ENCODE measurements at places on chromosomes 3 and 15.

GRCh38 chr3:38653685-38654537 is 4.4 kb upstream of the SCN5A start:
- no peak for DNase-seq

- no peak for DNase-seq
These were observed 191.1 kb downstream of the PLCH1 start for GRCh38 chr3:155553780-155554179.

- DNase-seq, result no peak
These were observed 102.2 kb upstream of the ARRDC4 start for GRCh38 chr15:97858296-97858695.

GRCh38 chr15:33242669-33243191 is 48.2 kb upstream of the FMN1 start:
- DNase-seq, result peak; percentile 31

GRCh38 chr3:195768831-195769303 is 42.9 kb downstream of the MUC4 start:
- no peak for DNase-seq

DNA sequence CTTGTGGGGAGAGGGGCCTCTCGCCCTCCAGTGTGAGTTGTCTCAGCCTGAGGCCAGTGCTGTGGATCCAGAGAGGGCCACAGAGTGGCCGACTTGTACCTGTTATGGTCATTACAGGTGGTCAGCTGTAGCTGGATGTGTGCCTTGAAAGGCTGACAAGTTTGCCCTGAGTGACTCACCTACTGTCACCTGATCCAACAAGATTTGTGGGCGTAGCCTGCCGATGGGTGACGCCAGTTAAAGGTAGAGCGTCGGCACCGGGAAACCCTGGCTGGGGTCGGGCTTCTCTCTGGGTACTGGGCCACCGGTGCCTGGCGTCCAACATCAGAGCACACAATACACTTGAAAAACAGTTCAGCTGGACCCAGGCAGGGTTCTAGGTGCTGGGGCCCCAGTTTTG is 2.8 kb upstream of the ISG20 start:
- DNase-seq, result no peak

DNA sequence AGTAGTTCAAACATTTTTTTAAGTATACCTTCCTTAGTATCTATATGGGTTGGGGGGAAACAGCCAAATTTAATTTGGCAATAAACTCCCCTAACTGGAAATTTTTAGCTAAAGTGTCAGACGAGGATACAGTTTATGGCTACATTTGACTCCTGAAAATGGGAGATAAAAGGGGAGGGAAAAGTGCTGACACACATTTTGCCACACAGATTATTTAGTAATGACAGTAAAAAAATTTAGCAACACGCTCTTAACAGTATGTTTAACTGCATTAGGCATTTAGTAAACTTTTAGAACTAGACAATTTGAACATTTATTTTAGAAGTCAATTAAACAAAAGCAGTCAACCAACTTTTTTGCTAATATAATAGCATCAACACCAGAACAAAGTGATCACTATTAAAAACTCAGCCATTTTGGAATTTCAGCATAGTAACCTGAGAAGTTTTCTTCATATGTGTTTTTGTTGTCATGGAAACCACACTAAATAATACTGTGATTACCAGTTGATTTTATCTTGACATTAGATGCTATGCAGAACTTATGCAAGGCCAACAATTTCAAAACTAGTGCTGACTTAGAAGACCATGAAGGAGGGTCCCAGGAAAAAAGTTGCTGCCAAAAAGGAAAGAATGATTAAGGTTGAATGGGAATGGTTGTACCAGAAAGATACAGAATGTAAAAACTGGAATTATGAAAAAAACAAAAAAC is 47.0 kb upstream of the TFG start:
- no peak for DNase-seq

GRCh38 chr3:181952929-181953328 is 241.2 kb downstream of the SOX2 start:
- no peak for DNase-seq

GRCh38 chr3:27628026-27628750 is 93.9 kb downstream of the EOMES start:
- peak; percentile 67 for DNase-seq

DNA sequence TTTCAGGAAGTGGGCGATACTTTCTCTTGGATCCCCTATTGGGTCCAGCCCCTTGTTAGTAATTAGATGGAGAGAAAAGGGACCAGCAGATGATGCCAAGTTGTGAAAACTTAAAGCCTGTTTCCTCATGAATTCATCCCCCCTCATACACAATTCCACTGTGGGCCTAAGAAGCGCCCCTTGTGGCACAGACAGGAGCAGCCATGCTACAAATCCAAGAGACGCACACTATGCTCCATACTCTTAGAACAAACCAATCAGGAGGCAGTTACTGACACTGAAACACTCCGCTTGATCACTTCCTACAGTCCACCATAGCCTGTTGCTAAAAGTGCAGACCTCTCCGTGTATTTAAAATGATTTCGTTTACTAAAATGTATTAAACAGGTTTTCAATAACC is 111.3 kb upstream of the ARRDC4 start:
- DNase-seq, result no peak

DNA sequence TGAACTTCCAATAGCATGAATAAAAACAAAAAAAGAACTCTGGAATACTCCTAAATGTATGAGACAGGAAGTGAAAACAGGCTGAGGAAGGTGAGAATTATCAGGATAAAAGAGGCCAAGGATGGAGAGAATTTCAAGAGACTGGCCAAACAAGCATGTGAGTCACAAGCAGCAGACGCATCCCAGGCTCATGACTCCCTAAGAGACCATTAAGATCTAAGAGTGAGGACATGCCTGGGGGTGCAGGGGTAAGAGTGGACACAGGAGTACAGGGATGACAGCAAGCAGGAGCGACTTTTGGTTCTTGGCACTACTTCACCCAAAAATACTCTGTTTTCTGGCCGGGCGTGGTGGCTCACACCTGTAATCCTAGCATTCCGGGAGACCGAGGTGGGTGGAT is 7.1 kb downstream of the SCAMP2 start:
- peak; percentile 30 for DNase-seq

DNA sequence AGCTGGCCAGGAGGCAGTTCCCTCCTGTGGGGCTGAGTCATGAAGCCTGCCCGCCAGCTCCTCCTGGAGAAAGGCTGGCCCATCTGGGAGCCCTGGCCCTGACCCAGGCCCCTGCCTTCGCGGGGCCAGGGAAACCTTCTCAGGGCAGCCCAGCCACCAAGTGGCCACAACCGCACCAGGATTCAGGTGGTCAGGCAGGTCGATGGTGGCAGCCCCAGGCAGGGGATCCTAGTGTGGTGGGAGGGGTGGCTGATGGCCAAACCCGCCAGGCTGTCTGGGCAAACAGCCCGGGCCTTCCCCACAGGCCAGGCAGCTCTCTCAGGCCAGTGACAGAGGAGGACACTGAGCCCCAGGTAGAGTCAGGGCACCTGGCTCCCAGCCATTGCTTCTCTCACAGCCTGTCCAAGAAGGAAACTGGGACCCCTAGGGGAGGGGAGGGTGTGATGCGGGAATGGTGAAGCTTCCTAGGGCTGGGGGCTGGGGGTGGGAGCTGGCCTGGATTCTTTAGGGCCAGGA is 1.2 kb downstream of the TWF2 start:
- DNase-seq, result peak; percentile 87

GRCh38 chr15:96460106-96460505 is 129.6 kb downstream of the NR2F2 start:
- no peak for DNase-seq

DNA sequence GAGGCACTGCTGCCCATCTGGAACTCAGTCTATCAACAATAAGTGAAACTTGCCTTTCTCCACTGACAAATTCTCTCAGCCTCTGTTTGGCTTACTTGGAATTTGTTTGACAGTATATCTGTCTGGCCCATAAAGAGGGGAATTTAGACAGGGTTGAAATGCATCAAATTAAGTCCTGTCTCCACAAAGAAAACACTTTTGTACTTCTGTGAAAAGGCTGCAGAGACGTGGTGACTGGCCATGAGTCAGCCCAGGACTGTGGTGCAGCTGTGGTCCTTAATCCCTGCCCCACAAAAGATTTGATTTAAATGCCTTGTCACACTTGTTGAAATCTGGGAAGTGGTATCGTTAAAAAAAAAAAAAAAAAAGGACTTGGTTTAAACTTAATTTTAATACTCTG is 47.5 kb downstream of the RYR3 start:
- DNase-seq, result no peak

- no peak for DNase-seq
These were observed 201.2 kb downstream of the GOLGA6L6 start for GRCh38 chr15:20340331-20340811.

DNA sequence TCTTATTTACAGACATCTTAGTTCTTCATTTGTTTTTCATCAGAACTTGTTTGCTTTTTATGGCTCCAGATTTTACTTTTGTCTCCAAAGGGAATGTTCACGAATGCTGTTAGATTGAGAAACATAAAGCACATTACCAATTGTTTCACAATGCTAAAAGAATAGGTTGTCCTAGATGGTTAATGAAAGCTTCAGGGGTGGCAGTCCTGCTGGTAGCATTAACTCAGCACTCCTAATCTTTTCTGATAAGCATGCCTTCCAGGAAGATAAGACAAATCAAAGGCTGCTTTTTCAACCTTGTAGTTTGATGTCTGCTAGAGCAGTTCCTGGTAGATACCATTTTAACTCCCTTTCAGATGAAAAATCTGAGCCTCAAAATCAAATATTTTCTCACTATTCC is 619.4 kb downstream of the PYDC2 start:
- no peak for DNase-seq

- DNase-seq, result no peak
These were observed 23.8 kb downstream of the C3orf20 start for GRCh38 chr3:14698601-14699244.

GRCh38 chr3:99877031-99877579 is 59.4 kb downstream of the CMSS1 start:
- no peak for DNase-seq

GRCh38 chr3:193884652-193885051 is 251.3 kb upstream of the HES1 start:
- no peak for DNase-seq

DNA sequence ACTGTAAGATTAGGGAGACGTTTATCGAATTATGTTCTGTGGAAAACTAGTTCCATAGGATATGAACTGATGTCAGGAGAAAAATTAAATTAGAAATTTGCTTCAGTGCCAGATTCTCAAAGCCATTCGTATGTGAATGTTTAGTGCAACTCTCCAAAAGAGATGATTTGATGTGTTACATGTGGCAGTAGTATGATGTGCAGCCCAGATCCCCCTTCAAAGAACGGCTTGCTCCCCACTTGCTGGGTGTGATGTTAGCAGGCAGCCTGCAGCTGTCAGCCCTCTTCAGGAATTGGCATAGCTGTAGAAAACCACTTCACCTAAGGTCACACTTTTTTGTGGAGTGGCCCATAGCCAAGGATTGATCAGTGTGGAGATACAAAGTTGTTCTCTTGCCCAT is 127.0 kb upstream of the CCDC54 start:
- no peak for DNase-seq

DNA sequence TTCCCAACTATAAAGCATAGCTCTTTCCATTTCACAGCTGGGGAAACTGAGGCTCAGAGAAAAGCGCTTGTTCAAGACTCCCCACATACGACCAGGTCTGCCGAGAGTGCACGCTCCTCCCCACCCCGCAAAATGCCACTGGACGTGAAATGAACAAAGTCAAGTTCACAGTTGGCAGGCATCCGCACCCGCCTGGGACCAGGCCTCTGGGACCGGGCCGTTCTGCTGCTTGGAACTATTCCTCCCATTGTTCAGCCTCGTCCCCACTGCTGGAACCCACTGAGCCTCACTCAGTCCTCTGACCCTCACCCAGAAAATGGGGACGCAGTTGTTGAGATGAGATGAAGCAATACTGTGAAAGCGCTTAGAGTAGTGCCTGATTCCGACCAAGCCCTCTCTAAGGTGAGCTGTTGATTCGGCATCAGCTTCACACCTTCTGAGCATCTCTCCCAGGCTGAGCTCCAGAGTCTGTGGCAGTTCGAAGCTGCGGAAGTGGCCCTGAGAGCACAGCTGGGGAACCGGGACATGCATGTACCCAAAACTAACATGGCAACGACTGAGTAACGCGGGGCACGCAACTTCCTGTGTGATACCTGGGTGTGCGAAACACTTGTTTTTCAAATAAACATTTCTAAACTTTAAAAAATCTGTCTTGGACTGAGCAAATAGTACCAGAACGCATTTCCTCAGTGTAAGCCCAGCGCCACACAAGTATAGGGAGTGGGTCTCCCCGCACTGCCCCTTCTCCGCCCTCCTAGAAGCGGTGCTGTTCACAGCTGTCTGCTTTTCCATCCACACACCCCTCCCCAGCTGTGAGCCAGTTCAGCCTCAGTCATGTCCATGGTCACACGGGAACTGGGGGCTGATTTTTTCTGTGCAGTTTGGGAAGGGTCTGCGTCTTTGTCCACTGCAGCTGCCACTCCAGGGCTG is 93.4 kb downstream of the CHSY1 start:
- DNase-seq, result no peak

DNA sequence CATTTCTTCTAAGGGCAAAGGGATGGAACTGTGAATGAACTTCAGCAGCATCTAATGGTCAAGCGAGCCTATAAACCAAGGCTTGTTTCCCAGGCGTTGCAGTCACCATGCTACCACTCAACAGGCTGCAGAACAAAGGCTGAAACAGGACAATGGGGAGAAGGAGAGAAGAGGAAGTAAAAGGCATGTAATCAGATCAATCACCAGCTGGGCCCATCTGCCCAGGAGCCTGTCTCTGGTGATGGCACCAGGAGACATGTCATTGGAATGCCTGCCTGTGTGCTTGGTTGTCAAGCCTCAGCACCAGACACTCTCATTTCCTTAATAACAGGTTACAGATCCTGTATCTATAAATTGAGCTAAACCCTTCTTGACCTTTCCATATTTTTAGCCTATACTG is 81.7 kb upstream of the UMPS start:
- DNase-seq, result no peak

GRCh38 chr3:5466065-5466464 is 278.6 kb downstream of the EDEM1 start:
- no peak for DNase-seq

GRCh38 chr3:32743934-32744333 is 58.9 kb downstream of the CNOT10 start:
- no peak for DNase-seq

DNA sequence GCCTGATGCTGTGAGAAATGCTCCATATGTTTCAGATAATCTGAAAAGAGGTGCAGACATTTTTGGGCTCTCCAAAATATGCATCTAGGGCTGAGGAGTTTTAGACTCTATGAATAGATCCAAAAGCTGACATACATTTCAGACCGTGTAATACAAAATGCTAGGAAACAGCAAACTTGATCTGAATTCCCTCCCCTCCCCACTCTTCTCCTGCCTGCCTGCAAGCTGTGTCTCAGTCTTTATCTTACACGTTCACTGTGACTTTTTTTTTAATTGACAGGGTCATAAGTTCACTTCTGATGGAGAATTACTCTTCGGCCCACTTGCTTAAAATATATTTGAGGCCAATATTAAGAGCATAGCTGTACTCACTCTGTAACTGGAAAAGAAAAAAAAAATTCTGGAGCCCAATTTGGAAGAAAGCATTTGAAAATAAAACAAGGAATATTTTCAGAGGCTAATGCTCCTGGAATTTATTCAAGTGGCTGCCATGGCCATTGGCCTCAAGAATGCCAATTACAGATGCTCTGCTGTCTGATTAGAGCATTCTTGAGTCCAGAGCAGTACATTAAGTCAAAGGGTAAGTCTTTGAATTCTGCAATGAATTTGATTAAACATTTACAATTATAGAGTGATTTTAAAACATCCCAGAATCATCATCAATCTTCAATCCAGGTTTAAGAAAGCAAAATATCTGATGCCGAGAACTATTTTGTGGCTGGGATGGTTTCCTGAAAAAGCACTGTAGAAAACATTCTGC is 146.2 kb upstream of the SEMA6D start:
- DNase-seq, result peak; percentile 45

- DNase-seq, result peak; percentile 25
These were observed 285.0 kb upstream of the LYSMD4 start for GRCh38 chr15:100018191-100018590.
